ENCODE measurements at places on chromosomes 16 and 17. TPM values are rescaled to one million over a fixed set of nuclear protein-coding genes. Genes with fewer than 3 reads are reported as not detected.

SUMO2 gene
- 161 TPM for total RNA-seq

CCT6B gene
- total RNA-seq, result 5.3 TPM

NARF gene
- total RNA-seq, result 43.5 TPM

SLC52A1 gene
- 1.7 TPM for total RNA-seq

PRSS8 gene
- 0.16 TPM for total RNA-seq

TMEM114 gene
- total RNA-seq, result not detected
